Tibial nerve (tissue), 4 donors: ENCODE measurements at places on chromosomes 5 and 9. TPM values are rescaled to one million over a fixed set of nuclear protein-coding genes. Genes with fewer than 3 reads are reported as not detected.

- no peak for DNase-seq
- H3K27ac ChIP-seq: no peak overlapping the region
- no peaks in the 10 kb centered on the region for H3K27me3 ChIP-seq
- H3K36me3 ChIP-seq: peaks cover 90% of the 10 kb centered on the region
- H3K4me3 ChIP-seq: no peak overlapping the region
Measured at GRCh38 chr9:124894741-124895170, 32.8 kb downstream of the ARPC5L start.

- H3K36me3 ChIP-seq: no peaks in the 10 kb centered on the region
- H3K27ac ChIP-seq: no peak overlapping the region
- no peak overlapping the region for H3K4me3 ChIP-seq
- no peak for DNase-seq
- H3K4me1 ChIP-seq: no peaks in the 10 kb centered on the region
- peaks cover 6% of the 10 kb centered on the region for H3K27me3 ChIP-seq
Measured at GRCh38 chr9:124001458-124001799, 10.1 kb upstream of the LHX2 start.

Gene MYOT
- 27.2 TPM for total RNA-seq

DNA sequence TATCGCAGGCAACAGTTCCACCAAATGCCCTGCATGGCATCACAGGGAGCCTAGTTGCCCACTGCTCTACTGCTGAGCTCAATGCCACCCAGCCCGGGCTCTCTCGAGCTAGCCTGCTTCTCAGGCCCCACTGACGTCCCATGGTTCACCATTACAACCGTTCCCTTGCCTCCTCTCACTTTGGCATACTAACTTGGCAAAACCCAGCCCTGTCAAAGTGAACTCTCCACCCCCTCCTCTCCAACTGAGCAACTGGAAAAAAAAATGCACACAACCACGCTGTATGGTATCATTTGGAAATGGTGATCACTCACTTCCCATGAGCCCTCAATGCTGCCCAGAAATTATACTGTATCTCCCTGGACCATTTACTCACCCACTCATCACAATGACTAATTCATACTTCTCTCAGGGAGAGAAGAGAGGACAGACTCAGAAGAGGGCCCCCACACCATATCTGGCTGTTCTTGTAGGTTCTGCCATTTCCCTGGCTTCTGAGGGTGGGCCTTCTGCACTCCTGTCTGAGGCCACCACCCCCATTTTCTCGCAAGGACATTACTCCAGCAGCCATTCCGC is 51.4 kb upstream of the RARS1 start:
- H3K36me3 ChIP-seq: no peaks in the 10 kb centered on the region
- H3K4me1 ChIP-seq: no peaks in the 10 kb centered on the region
- no peaks in the 10 kb centered on the region for H3K27me3 ChIP-seq
- no peak overlapping the region for H3K4me3 ChIP-seq

Gene PRLR
- total RNA-seq: 5.3 TPM

DNA sequence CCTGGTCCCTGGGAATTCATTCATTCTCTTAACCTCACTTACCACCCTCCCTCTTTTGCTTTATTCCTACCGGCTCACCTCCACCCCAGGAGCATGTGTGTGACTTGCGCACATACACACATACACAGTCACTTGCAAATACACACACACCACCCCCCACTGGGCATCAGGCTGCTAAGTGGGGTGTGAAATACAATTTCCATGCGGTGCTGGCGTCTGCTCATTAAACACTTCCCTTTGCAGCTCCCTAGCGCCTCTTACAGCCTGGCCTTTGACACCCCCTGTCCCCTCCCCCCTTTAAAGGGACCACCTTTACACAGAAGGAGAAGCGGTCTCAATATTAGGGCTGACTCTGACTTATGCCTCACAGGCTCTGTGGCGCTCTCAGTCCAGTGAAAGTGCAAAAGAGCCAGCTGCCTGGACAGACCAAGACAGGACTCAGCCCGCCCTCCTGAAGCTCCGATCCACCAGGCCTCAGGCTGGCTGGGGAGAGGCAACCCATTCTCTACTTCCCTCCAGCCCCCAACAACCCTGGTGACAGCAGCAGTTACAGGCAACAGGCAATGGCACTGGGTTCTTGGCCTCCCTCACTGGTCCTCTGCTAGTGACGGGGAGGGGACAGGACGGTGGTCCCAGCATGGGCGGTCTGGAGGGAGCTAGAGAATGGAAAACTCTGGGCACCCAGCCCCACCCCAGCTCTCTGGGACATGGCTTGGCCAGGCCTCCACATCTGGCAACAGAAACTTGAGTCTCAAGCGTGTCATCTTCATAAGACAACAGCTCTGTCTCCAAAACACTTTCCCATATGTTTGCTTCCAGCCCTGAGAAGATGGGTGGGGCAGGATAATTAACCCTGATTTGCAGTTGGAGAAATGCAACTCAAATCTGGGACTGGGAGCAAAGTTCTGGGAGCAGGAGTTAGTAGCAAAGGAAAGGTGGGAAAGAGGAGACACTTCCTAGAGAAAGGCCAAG is 12.0 kb downstream of the ENHO start:
- no peak overlapping the region for H3K27ac ChIP-seq
- H3K36me3 ChIP-seq: no peaks in the 10 kb centered on the region
- no peak for DNase-seq
- no peaks in the 10 kb centered on the region for H3K27me3 ChIP-seq
- H3K4me3 ChIP-seq: no peak overlapping the region

Gene CDHR2
- total RNA-seq: not detected

DNA sequence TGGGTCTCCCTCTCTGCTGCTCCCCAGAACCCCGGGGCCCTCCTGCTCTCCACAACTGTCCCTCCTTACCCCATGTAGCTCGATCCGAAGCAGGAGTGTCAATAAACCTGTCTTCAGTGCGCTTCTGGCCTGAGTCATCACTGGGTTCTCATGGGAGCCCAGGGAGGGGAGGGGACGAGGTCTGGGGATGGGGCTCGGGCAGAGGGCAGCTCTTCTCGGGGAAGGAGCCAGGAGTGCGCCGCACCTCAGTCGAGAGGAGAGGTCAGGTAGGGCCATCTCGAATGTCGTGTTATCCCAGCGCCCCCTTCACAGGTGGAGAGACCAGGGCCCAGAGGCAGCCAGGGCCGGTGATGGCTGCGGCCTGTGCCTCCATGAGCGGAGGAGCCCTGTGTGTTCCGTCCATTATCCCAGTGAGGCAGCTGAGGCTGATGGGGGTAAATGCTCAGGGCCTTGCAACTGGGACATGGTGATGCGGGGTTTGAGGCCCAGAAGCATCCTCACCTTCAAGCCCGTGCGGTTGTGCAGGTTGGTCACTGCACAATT is 52.1 kb downstream of the LRSAM1 start:
- no peaks in the 10 kb centered on the region for H3K36me3 ChIP-seq
- H3K27ac ChIP-seq: no peak overlapping the region
- H3K4me1 ChIP-seq: peaks cover 22% of the 10 kb centered on the region
- no peaks in the 10 kb centered on the region for H3K27me3 ChIP-seq
- DNase-seq: no peak

DNA sequence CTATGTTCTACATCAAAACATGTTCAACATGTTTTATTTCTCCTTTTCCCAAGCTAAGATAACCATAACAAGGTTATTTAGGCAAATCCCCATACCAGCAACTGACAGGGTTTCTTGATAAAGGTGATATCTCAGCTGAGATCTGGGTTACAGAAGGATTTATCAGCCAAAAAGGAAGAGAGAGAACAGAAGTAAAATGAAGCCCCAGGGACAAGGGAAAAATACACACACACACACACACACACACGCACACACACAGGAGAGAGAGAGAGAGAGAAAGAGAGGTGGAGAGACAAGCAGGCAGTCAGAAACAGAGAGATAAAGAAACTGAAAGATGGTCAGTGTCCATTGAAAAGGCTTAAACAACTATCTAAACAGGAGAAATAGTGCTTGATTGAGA is 19.7 kb upstream of the MLLT3 start:
- no peak overlapping the region for H3K27ac ChIP-seq
- no peak for DNase-seq
- H3K4me1 ChIP-seq: no peaks in the 10 kb centered on the region
- H3K4me3 ChIP-seq: no peak overlapping the region
- H3K36me3 ChIP-seq: no peaks in the 10 kb centered on the region

GRCh38 chr5:151700296-151700695 is 13.6 kb upstream of the SPARC start:
- H3K4me1 ChIP-seq: no peaks in the 10 kb centered on the region
- H3K4me3 ChIP-seq: no peak overlapping the region
- DNase-seq: no peak

DNA sequence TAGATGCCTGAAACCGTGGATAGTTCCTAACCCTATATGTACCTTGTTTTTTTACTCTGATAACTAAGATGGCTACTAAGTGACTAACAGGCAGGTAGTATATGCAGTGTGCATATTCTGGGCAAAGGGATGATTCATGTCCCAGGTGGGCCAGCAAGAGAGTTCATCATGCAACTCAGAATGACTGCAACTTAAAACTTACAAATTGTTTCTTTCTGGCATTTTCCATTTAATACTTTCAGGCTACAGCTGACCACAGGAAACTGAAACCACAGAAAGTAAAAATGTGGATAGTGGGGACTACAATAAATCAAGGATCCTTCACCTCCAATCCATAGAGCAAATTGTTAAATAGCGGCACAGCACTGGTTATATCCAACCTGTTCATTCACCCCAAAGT is 30.7 kb upstream of the VCAN start:
- DNase-seq: no peak
- no peaks in the 10 kb centered on the region for H3K27me3 ChIP-seq
- H3K4me3 ChIP-seq: no peak overlapping the region
- no peaks in the 10 kb centered on the region for H3K36me3 ChIP-seq

DNA sequence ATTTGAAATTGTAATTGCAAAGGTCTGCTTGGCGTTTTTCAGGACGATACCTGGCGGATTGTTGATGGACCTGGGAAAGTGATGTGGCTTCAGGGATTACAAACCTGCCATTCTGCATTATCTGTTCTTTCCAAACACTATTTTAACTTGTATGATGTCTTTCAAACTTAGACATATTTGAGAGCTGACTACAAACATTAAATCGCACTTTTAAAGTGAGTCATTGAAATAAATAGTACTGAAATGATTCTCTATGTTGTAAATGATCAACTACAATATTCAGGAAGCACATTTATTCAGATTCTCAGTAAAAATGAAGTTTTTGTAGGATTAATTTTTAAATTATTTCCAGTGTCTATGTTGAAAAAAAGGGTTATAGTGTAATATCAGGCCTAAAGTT is 32.3 kb upstream of the TMEM171 start:
- H3K4me1 ChIP-seq: no peaks in the 10 kb centered on the region
- H3K27ac ChIP-seq: no peak overlapping the region
- no peaks in the 10 kb centered on the region for H3K27me3 ChIP-seq

Gene NR2F1-AS1
- 13.5 TPM for total RNA-seq

Gene PDZD2
- total RNA-seq: 106 TPM

Gene QRFP
- total RNA-seq: not detected

DNA sequence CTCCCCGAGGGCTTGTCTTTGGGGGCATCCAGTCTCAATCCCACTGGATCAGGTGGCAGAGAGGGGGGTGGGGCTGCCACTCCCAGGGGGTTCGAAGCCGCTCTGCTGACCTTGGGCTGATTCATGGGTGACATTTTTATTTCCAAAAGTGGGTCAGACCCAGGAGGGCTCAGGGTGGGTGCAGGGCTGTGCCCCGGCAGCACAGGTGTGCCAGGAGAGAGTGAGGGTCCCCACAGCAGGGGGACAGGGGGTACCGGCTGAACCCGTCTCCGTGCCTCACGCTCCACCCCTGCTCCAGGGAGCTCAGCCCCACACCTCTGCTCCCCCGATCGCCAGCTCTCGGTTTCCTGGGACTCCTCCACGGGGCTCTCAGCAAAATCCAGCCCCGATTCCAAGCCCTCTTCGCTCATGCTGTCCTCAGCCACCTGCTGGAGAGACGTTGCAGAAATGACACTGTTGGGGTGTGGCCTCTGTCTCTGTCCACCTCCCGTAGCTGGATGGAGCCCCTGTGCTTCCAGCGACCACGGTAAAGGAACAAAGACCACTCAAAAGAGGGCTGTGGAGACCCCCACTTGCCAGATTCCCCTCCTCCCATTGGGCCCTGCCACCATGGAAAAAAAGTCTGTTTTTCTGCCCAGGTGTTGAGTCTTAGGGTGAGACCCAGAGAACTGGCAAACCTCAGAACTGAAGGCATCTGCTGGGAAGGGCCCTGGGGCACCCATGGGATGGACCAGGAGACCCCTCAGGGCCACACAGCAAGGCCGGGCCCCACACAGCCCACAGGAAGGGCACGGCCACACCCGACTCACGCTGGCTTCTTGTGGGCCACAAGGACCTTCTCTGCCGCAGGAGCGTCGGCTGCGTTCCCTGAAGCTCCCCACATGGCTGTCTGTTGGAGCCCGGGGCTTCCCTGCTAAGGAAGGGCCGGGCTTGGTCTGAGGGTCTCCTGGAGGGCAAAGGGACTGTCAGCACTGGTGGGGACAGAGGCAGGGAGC is 10.6 kb upstream of the QSOX2 start:
- H3K4me1 ChIP-seq: peaks cover 9% of the 10 kb centered on the region
- H3K27me3 ChIP-seq: no peaks in the 10 kb centered on the region
- DNase-seq: no peak
- H3K4me3 ChIP-seq: no peak overlapping the region
- no peaks in the 10 kb centered on the region for H3K36me3 ChIP-seq
- no peak overlapping the region for H3K27ac ChIP-seq

DNA sequence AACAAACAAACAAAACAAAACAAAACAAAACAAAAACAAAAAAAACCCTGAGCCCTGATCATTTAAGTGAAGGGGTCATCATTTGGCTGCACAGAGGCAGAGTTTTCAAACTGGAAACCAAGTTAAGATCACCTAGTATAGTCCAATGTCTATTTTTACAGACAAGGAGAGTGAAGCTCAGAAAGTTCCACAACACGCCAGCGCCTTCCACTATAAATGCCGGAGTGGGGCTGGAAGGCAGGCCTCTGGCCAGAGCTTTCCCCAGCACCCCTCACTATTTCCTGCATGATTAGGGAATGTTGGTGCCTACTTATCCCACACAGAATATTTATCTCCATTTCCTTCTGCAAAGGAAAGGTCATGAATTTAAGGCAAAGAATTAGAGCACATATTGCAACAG is 319.7 kb upstream of the WWC1 start:
- no peak overlapping the region for H3K27ac ChIP-seq
- H3K36me3 ChIP-seq: no peaks in the 10 kb centered on the region
- H3K27me3 ChIP-seq: no peaks in the 10 kb centered on the region
- H3K4me1 ChIP-seq: peaks cover 7% of the 10 kb centered on the region
- no peak for DNase-seq
